Choroid plexus epithelial cell (primary cell): ENCODE measurements at places on chromosomes 16 and 17.

DNA sequence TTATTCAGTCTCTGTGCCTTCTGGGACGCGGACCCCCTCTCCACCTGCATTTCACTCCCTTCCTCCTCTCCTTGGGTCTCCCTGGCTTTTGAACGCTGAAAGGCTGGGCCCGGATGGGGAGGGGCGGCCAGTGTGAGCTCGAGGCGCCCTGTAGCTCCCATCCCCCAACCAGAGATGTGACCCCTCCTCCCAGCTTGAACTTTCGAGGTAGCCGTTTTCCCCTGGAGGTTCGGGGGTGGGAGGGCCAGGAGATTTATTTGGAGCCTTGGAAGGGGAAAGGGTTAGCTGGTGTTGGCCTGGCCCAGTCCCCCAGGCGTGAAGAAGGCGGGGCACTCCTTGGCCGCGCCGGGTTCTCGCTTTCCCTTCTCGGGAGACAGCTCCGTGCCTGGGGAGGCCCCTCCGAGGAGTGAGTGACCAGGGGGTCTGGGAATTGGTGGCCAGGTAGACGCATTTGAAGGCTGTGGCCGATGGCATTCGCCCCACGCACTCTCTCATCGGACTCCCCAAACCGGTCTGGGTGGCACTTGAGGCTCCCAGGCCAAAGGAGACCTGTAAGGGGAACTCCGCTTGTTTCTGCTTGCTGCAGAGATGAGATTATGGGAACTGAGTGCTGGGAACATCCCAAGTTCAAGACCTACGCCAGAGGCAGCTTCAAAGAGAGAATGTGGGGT lies 942 bp downstream of the LDAF1 start:
- no peak for DNase-seq

GRCh38 chr16:83574388-83574787 lies 233.4 kb upstream of the HSBP1 start:
- DNase-seq = peak; percentile 43

DNA sequence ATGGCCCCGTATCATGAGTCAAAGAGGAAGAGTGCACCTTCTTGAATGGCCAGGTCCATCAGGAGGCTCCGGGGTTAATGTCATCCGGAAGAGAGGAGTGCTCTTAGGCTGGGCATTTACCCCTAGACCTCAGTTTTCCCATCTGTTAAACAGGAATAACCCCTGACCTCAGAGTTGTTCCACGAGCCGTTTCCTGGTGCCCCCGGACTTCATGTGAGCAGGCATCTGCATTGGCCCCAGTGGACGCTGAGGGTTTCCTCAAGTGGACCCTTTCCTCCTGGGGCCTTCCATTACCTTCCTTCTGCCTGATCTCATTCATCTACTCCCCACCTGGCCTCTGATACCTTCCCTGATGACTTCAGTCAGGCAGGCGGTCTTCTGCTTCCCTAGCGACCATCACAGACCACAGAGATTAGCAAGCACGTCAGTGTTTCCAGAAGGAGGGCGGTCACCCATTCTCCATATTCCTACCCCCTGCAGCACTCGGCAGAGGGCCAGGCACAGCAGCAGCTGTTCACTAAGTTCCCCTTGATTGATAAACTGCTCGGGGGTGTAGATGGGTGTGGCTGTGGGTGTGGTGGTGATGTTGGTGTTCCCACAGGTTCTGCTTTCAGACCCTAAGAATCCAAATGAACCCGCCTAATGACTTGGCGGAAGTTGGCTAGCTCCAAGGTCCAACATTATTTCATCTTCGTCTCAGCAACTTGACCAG lies 346.6 kb upstream of the TNRC6C start:
- no peak for DNase-seq

DNA sequence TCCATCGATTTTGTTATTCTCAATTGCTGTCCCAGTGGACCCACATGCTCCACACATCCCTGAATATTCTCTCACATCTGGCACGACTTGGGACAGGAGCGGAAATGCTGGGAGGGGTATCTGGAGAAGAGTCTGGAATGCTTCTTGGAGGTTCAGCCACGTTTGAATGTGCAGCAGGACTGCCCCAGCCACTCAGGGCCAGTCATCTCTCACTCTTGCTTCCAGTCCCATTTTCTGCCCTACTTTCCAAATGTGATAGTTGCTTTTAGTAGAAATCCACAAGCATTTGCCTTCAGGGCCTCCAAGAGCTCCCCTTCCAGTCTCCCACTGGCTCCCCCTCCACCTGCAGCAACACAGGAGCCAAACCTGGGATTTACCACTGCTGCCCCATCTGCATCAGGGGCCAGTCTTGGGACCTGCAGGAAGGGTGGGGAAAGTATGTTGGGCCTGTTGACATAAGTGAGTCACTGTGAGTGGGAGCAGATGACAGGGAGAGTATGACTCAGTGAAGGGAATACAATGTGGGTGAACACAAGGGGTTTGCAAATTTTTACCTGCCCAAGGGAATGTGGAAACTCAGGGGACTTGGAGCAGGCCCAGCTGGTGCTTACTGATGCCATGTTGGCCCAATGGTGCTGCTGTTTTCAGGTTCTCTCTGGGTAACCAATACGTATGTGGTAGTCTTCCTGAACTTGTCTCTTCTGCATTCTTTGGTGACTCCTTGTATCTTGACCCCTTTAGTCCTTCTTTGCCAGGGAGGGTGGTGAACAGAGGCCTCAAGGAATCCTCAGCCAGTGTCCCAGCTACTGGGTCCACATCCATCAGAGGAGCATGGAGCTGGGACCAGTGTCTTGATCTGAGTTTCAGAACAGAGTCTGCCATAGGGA lies 78.8 kb upstream of the CRHR1 start:
- peak; percentile 3 for DNase-seq

GRCh38 chr17:28018439-28019070 lies 23.9 kb upstream of the NLK start:
- no peak for DNase-seq

- DNase-seq = no peak
Measured at GRCh38 chr16:88591577-88592021, 21.4 kb downstream of the ZC3H18 start.

GRCh38 chr16:11327277-11328171 lies 17.7 kb upstream of the RMI2 start:
- DNase-seq = no peak

- DNase-seq = peak; percentile 71
Measured at GRCh38 chr16:24834459-24835335, 11.1 kb upstream of the SLC5A11 start.

- no peak for DNase-seq
Measured at GRCh38 chr16:15556130-15556529, 86.8 kb downstream of the MARF1 start.

DNA sequence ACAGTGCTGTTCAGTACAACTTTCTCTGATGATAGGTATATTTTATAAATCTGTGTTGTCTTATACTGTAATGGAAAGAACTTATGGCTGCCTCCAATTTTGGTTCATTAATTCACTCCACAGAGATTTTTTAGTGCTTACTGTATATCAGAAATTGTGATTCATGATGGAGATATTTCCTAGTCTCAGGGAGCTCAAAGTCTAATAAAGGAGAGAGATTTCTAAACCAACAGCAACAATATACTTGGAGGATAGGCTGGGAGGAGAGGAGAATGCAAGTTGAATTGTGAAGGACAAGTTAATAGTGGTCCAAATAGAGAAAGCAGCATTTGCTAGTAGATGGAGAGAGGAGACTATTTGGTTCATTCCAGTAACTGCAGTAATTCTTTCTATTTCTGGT lies 63.5 kb downstream of the TANC2 start:
- peak; percentile 60 for DNase-seq

GRCh38 chr17:31509805-31510177 lies 118.3 kb downstream of the RAB11FIP4 start:
- DNase-seq = no peak

DNA sequence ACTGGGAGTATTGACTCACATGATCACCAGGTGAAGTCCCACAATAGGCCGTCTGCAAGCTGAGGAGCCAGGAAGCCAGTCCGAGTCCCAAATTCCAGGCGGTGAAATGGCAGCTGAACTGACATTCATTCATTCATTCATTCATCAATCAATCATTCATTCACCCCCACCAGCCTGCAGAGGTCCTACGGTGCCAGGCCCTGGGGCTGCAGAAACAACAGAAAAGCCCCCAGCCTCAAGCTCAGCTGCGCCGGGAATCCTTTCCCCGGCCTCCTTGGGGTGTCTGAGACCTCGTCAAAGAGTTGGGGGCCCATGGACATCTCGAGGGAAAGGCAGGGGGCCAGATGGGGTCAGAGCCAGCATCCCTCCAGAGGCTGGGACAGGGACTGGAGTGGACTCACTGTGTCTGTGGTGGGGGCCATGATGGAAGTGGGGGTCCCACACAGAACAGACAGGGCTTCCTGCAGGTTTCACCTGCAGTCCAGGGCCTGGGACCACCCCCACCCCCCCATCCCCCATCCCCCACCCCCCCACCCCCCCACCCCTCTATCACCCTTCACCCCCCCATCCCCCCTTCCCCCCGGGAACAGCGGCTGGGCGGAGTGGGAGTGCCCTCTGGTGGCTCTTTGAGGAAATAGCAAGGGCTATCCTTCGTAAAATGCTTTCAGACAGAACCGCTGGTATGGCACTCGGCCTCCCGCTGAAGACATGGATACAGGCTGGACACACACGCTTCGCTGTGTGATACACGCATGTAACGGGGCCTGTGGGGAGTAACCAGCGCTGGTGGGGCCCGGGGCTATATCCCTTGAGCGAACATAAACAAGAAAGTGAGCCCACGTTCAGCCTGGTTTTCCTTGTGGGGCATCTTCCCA lies 8.5 kb upstream of the ZC3H18 start:
- DNase-seq = peak; percentile 66

DNA sequence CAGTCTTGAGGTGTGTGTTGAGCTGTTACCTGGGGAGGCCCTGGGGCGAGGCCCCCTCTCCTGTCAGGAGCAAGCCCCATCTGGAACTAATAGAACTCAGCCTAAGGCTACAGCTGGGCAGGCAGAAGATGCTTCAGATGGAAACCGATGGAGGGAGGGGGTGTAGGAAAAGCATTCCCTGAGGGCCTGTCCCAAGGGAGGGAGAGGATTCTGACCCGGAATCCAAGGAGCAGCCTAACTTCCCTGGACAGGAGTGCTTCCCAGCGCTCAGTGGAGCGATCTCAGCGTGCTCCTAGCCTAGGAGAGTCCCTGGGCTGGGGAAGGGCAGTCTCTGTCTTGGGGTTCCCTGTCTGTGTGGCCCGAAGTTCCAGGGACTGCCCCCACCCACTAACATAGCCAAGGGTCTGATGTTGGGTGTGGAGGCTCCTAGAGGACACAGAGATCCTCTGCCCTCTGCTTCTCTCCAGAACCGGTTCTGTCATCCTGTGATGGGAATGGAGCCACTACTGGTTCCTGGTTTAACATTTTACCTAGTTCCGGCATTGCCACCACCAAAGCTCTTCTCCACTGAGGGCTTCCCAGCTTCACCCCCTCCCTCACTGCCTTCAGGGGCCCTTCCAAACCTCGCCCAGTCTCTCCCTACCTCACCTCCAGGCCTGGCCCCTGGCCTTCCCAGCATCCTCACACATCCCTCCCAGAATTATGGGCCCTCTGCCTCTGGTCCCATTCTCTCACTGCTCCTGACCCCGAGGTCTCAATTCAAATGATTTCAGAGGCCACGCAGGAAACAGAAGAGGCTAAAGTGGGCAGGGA lies 58.7 kb downstream of the RTN4RL1 start:
- DNase-seq = no peak

DNA sequence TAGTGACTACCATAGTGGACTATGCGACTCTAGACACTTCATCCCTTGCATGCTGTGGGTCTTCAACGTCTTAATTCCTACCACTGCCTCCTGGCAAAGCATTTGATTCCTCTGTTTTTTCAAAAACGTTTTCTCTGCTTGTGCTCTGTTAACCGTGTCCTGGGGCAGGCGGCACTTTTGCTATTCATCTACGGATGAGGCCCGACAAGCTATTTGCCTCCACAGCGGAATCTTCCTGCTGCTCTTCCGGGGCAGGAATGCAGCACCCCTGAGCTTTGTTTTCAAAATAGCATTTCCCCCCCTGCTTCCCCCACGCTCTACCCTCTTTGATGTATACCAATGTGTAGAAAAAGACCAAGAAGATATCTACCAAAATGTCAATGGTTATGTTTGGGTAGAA lies 39.8 kb upstream of the METTL16 start:
- no peak for DNase-seq

DNA sequence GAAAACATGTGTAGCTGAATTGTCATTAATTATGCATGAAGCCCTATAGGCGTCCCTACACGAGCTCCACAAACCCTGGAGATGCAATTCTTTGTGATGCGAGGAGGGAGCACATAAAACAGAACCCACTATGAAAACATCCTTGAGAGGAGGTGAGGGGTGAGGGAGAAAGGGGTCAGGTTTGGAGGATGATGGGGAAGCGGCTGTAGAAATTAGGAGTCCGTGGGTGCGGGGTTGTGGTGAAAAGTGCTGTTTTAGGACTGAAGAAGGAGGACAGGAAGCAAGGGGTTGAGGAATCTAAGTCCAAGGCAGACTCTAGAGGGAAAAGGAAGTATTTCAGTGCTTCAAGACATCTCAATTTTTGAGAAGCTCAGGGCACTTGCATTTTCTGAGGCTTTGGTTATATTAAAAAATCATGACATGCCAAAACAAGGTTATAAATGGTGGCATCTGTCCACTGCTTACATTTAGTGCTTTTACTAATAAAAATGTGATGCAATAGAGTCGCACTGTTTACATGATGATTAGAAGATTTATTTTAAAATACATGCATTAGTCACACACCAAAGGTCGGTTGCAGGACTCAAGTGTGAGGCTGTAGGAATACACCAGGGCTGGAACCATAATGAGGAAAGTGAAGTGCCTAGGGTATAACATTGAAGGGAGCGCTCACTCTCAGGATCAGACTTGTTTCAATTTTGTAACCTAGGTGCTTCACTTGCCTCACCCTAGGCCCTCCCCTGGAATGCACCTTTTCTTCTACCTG lies 379.5 kb downstream of the HS3ST4 start:
- DNase-seq = no peak

GRCh38 chr17:82287013-82287867 lies 13.7 kb upstream of the CSNK1D start:
- DNase-seq = no peak

DNA sequence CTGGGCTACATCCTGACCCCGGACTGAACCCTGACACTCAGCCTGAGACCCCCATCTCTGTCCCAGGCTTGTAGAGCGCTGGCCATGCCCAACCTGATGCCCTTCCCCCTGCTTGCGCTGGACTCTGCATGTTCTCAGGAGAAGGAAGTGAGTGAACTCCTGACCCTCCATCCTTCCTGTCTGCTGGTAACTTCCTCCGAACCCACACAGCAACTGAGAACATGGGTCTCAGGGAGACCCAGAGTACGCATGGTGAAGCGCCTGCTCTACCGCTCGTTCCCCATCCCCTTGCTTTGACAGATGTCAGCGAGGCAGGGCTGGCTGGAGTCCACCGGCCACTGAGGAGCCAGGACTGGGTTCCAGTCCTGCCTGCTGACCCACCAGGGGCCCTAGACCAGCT lies 6.1 kb downstream of the CAMKK1 start:
- peak; percentile 18 for DNase-seq

GRCh38 chr17:67879662-67880061 lies 54.4 kb downstream of the BPTF start:
- DNase-seq = no peak

DNA sequence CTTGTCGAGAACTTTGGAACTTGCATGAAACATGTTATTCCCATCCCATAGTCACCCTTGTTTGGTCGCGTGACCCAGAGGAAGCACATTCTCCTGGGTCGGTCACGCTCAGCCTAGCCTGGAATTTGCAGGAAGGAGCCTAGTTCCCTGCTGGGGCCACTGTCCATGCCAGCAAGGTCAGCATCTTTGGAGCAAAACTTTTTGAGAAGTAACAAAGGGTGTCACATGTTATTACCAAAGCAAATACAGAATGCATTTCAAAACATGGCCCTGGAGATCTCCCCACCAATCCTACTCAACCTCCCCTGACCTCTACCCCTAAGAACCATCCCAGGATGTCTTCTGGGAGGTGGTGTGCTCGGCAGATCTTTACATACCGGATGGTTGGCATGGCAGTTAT lies 26.2 kb upstream of the IRF8 start:
- DNase-seq = no peak

- DNase-seq = no peak
Measured at GRCh38 chr17:61799812-61800484, 63.4 kb downstream of the BRIP1 start.
